ENCODE measurements at places on chromosomes 2 and 18. TPM values are rescaled to one million over a fixed set of nuclear protein-coding genes. Genes with fewer than 3 reads are reported as not detected.

Gene SLC9A4
- total RNA-seq, result not detected

Gene IL36RN
- not detected for total RNA-seq

Gene EPB41L3
- total RNA-seq, result not detected

Gene MRO
- total RNA-seq, result not detected

Gene OSBPL6
- 7.4 TPM for total RNA-seq

Gene PPP1R1C
- total RNA-seq, result not detected

Gene ITGB6
- total RNA-seq, result not detected

Gene ASB18
- not detected for total RNA-seq

Gene REG1B
- total RNA-seq, result not detected

Gene CARF
- total RNA-seq, result 3.7 TPM

Gene PAX8
- 0.18 TPM for total RNA-seq

Gene PIK3C3
- 40.2 TPM for total RNA-seq

Gene DCDC2C
- total RNA-seq, result not detected

Gene LYPD6
- 4.3 TPM for total RNA-seq

Gene TUBA3E
- total RNA-seq, result not detected

Gene RAB27B
- total RNA-seq, result 34.6 TPM

Gene FAP
- 84.9 TPM for total RNA-seq

Gene MEP1B
- not detected for total RNA-seq

Gene SLC9A2
- total RNA-seq, result not detected

Gene SNTG2
- total RNA-seq, result not detected

Gene IER3IP1
- total RNA-seq, result 20.5 TPM

Gene DNAH6
- total RNA-seq, result 0.29 TPM

Gene PTGR3
- total RNA-seq, result 24.8 TPM

Gene CHRND
- not detected for total RNA-seq

Gene MBOAT2
- 31.1 TPM for total RNA-seq

Gene GDF7
- 0.53 TPM for total RNA-seq

Gene UGT1A3
- not detected for total RNA-seq

Gene LCT
- not detected for total RNA-seq

Gene ANTXR1
- 45.2 TPM for total RNA-seq

Measured in myometrial cell (primary cell).